T-helper 2 cell (primary cell): ENCODE measurements at places on chromosomes 6 and 20.
A peak's percentile ranks its signal among the peaks of the same experiment; 100 is the strongest.

GRCh38 chr20:1345030-1345755 is 16.3 kb upstream of the SDCBP2 start:
- no peak for DNase-seq

GRCh38 chr6:69719602-69720193 is 77.1 kb downstream of the LMBRD1 start:
- DNase-seq: peak; percentile 16

DNA sequence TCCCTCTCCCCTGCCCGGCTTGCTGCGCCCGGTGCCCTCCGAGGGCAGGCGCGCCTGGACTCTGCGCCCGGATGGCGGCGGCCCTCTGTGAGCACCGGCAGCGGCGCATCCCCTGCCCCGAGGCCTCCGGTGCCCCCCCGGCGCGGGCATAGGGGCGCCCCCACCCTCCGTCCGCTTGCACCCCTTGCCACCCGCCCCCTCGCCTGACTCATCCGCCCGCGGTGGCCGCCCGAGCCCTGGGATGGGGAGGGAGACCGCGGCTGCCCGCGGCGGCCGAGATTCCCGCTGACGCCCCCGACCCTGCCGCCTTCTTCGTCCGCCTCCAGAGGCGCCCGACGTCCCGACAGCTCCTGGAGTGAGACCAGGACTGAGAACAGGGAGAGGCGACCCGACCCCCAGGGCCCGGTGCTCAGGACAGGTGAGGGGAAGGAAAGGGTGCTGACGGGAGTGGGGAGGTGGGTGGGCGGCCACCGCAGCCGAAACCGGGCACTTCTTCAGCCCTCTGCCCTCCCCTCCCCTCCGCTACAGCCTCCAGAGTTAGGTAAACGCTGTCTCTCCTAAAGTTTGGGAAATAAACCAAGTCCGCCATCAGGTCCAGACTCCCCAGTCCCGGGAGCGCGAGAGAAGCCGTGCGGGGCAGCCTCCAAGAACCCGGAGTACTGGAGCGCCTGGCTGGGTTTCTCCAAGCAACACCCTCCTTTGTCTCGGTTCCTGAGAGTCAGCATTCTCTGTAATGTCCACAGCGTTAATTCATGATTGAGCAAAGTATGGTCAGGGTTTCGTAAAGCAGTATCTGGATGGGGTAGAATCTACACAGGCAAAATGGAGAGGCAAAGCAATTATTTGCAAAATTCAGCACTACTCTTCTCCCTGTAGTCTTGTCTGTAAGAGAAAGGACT is 539 bp downstream of the TMEM200A start:
- no peak for DNase-seq

- no peak for DNase-seq
These were observed 26.8 kb downstream of the RRBP1 start for GRCh38 chr20:17655286-17655651.

DNA sequence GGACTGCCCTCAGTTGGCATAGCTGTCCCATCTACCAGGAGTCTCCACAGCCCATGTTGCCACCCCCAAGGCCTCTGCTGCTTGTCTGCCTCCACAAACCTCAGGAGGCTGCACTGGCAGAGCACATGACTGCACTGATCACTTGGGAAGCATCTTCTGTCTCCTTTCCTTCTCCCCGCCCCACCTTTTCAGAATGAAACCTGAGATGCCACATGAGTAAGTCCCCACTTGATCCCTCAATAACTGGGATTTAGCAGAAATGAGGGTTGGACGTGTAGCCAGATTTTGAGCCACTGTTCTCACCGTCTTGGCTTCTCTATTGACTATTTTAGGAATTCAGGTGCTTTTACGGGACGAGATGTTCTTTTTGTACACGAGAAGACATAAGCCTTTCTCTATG is 328.4 kb downstream of the CDC5L start:
- DNase-seq: no peak
